ENCODE measurements at places on chromosomes 2 and 18.

DNA sequence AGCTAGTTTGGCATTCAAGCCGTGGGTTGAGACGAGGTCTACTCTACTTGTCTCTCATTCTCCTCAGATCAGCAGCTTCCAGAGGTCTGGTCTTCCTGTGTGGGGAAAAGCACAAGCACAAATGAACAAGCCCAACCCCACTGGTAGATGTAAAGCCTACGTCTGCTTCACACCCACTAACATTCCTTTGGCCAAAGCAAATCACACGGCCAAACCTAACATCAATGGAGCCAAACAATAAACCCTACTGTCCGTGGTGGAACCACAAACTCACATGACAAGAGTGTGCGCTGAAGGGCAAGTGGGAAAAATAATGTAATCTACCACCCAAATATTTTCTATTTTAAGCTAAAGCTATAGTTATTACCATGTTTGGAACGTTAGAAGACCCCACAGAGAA is 179.3 kb upstream of the MGAT5 start:
- no peak for DNase-seq

DNA sequence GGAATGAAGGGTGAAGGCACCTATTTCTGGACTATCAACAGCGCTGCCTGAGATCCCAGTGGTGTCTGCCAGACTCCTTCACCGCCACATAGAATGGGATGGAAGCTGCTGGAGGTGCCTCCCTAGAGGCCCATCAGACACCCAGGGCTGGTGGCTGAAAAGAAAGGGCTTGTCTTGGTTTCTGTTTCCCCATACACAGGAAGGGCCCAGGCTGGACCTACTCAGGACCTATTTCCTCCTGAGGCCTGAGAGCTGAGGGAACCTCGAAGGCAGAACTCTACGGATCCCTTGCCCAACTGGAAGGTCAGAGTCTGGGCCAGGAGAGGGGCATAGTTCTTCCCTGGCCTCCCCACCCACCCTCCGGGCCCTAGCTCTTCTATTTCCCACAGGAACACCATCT is 2.9 kb upstream of the CLEC4F start:
- DNase-seq, result no peak

DNA sequence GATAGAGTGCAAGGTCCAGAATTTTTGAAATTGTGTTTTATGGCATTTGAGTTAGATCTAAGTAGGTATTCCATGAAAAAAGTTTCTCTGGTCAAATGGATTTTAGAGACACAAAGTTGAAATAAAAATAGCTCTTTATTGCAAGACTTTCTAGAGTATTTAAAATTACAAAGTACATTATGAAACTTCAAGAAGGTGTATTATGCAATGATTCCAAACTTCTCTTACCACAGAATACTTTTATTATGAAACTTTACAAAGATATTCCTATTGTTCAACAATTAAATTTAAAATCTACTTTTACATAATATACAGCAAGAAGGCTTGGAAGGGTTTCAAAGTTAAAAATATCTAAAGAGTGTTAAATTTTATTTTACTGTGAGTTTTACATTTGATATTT is 65.9 kb downstream of the CALCRL start:
- no peak for DNase-seq

DNA sequence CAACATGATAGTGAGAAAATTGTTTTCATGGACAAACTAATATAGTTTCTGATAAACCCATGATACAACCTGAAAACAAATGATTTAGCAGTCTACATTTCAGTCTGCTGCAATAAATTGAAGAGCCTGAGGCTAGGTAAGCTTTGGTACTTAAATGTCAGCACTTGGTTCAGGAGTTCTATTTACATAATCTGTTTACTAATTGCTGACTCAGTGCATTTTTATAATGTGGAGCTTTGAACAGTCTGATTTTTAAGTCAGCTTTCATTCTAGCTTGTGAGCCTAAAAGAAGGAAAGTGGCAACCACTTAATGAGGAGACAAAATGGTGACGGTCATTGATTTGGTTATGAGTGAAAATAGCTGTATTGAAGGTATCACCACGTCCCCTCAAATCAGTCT is 488.6 kb downstream of the CPS1 start:
- no peak for DNase-seq

DNA sequence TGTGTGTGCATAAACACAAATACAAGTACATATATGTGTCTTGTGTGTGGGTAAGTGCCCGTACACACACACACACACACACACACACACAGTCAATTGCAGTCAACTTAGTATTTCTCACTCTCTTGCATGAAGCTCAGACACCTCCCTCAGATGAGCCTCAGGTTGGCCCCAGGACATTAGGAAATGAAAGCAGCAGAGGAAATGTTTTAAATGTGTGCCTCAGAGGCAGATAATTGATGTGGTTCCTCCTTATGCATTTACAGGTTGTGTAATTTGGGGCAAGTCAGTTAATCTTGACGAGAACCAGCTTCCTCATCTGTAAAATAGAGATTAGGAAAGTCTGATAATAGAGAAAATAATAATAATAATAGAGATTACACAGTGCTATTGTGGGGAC is 814.0 kb upstream of the ID2 start:
- no peak for DNase-seq

- DNase-seq, result no peak
These were observed 1.0 kb upstream of the ZC3H8 start for GRCh38 chr2:112255875-112256274.

GRCh38 chr2:122692400-122693083 is 937.1 kb downstream of the TSN start:
- no peak for DNase-seq

DNA sequence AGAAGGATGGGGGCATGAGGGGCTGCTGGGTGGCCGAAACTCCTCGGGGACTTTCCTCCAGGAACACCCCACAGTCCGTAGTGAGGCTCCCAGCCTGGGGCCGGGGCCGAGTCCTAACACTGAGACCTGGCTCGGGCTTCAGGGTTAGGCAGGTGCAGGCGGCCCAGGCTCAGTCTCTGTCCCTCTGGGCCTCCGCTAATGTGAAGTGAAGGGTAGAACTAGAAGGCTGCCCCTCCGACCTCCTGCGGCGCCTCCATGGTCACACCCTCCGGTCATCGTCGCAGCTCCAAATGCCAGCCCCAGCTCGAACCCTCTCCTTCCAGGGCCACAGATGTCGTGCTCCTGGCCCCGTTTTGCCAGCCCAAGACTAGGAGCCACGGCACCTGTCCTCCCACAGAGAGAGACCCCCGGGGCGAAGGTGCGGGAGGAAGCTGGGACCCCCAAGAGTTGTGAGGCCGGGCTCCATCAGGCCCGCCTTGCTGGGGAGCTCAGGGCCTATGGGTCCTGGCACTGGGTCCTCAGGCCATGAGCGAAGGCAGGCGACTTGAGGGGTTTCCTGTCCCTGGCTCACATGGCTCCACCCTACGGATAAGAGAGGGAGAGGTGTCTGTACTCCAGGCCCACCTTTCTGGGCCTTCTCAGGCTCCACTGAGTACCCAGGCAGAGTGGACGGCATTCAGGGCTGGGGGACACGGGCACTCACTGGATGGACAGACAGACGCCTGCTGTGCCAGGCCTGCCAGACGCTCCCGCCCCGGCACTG is 797 bp downstream of the ANO7 start:
- no peak for DNase-seq

DNA sequence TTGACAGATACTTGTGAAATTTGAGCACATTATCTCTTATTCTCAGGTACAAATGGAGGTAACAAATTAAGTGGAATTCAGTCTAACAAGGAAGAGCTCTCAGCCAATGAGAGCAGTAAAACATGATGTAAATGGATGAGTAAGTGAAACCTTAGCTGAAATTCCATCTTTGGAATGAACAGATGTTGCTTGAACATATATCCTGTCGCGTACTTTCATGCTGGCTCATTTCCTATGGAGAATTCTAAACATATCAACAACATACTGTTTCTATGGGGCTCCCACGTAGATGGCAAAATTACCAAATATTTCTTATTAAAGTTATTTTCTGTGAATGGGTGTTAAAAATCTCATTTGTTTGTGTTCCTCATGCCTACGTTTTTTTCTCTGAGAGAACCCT is 256.3 kb upstream of the LINC00305 start:
- no peak for DNase-seq

DNA sequence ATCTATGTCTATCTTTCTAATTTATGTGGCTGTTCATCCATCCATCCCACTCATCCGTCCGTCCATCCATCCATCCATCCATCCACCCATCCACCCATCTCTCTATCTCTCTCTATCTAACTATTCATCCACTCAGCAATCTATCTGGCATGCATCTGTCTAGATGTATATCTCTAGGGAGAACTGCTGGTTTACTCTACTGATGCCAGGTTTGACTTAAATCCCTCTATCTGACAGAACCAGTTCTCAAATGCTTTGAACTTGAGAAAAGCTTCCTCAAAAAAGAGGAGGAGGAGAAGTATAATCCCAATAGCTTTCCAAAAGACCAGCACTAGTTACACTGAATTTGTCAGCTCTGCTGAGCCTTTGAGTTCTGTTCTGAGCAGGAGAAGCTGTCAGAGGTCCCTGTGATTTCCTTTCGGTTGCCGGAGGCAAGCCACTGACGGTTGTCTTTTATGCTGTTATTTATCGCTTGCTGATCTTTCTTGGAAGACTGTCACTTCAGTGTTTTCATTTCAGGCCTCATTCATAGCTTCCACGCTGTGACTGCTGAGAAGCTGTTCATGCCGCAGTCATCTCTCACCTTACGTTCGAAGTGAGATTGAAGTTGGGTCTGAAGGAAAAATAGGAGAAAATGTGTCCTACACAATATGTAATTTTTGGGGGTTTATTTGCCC is 129.4 kb upstream of the UXS1 start:
- DNase-seq, result no peak

DNA sequence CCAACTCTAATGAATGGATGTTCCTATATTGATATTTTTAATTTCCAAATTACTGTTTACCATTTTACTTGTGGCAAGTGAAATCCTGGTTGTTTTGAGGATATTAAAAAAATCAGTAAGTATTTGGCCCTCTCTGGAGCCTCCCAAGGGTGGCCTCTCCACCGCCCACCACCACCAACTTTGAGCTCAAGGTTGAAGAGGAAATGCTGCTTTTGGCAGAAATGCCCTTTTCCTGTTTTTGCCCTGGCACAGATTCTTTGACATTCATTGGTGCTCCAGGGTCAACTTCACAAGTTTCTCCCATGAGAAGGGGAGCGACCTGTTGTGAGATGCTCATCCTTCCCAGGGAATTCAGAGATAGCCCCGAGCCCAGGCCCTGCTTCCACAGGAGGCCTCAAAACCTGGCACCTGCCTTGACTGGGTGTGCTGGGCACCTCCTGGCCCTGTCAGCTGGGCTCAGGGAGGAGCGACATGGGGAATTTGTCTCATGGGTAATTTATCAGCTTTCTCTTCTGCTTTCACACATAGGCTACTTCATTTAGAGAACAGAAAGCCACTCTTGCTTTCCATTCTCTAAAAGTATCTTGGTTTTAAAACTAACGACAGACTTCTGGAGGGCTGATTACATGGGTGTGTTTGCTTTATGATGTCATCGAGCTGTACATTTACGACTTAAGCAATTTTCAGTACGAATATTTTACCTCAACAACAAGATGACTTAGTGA is 6.9 kb downstream of the CD8A start:
- peak; percentile 6 for DNase-seq

DNA sequence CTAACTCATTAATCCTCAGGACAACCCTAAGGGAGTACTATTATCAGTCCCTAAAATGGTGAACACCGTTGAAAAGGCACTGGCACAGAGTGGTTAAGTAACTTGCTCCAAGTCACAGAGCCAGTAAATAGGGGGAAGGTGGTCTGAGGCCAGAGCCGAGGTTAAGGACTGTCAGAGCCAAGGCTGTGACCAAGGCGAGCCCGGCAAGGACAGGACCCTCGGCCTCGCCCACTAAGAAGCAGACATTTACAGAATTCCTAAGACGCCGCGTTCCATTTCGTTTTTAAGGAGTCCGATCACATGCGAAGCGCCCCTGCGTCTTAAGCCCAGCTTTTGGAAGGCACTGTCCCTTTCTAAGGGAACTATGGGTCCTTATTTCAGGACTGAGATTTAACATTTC is 1.1 kb downstream of the PDIA6 start:
- DNase-seq, result no peak

- DNase-seq, result peak; percentile 59
These were observed 10.3 kb upstream of the CHST10 start for GRCh38 chr2:100427627-100428258.

- DNase-seq, result no peak
These were observed 39.9 kb downstream of the TGFA start for GRCh38 chr2:70513738-70514137.

- no peak for DNase-seq
These were observed 27.2 kb upstream of the MYCN start for GRCh38 chr2:15913146-15913545.

- DNase-seq, result no peak
These were observed 9.8 kb upstream of the NDUFV2 start for GRCh38 chr18:9092665-9093064.

GRCh38 chr2:175282886-175283285 is 101.4 kb upstream of the ATP5MC3 start:
- DNase-seq, result no peak

GRCh38 chr2:170247882-170248393 is 70.0 kb downstream of the MYO3B start:
- DNase-seq, result no peak

GRCh38 chr2:44211183-44211582 is 42.5 kb downstream of the PPM1B start:
- no peak for DNase-seq

- peak; percentile 48 for DNase-seq
These were observed 15.0 kb upstream of the ELOA2 start for GRCh38 chr18:47050468-47050867.

DNA sequence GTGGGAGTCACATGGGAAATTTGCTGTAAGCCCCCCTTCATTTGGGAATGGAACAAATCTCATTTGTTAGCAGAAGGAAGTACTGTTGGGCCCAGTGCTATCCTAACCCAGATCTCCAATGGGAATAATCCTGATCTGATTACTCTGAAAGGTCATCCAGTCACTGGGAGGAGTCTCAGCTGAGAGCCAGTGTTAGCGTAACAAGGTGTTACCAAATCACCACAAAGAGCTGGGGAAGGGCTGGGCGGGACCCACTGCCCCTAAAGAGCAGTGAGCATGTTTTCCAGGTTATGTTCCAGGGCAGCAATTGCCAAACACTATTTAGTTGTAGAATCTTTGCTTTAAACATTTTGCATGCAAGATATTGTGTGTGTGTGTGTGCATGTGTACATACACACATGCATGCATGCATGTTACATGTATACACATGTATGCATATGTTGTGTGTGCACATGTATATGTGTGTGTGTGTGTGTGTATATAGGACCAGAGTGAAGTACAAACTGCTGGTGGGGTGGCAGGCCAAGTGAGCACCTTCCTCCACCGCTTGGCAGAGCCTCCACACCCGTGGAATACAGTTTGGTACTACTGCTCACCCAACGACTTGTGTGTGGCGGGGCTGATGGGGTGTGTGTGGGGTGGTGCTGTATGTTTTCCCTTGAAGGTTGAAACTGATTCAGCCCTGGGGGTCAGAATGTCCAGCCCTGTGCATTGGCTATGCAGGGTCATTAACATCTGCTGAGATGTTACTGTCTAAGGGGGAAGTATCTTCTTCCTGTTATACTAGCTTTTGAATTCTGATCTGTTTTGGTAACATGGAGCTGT is 15.2 kb downstream of the INPP5D start:
- DNase-seq, result no peak

Measured in activated CD4-positive, alpha-beta T cell treated with anti-CD3 and anti-CD28 coated beads, Interleukin-2, Interleukin-6, amounts not matched to agents 100 ng/mL and 50 ng/mL, durations not matched to agents 16 hours and 8 hours (primary cell).